ENCODE measurements at places on chromosomes 6 and 20.

DNA sequence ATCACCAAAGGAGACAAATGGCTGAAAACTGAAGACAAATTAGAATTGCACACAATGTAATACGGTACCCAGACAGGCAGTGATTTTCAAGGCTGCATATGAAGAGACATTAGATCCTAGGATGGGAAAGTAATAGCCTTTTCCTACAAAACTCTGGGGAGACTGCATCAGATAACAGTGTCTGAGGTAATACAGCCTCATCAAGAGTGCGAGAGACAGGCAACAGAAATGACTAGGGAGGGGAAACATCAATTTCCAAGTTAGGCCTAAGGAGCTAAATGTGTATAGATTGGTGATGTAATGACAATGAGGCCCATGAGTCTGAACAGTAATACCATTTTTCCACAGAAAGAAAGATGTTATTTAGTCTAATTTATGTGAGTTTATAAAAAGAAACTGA, 200.3 kb downstream of the HTR1B start:
- no peak for DNase-seq

DNA sequence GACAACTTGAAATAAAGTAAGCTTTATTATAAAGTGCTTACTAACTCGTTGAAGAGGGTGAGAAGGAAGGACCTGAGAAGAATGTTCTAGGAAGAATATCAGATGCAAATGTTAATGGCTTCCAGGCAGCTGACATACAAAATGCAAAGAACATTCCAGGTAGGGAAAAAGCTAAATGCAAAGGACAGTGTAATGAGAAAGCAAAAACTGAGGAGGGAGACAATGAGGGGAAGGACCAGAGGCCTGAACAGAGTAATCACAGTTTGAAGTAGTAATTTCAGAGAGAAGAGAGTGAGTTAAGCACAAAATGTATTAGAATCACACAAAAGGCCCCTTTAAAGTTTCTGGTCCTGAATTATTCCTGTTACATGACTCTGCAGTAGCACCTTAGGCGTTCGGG, 81.3 kb downstream of the HMGCLL1 start:
- no peak for DNase-seq

DNA sequence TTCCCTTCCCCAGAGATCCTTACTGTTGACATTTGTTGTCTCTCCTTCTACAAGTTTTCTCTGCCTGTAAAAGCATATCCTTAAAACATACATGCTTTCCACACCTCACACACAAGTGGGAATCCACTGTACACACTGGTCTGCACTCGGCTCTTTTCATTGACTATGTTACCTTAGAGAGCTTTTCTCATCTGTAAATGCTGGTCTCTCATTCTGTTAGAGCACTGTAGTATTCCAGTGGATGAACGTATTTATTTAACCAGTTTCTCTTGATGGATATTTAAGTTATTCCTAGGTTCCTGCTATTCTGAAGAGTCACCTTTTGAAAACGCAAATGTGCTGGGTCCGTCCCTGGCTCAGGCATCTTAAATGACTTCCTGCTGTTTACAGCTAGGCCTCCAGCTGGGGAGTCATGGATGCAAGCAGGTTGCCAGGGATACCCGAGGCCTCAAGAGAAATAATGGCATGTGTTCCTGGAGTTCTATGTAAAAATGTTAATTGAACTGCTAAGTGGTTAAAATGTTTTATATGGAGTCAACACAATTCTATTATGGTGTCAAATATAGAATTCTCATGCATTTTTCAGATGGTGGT, 61.1 kb upstream of the TGM3 start:
- no peak for DNase-seq

DNA sequence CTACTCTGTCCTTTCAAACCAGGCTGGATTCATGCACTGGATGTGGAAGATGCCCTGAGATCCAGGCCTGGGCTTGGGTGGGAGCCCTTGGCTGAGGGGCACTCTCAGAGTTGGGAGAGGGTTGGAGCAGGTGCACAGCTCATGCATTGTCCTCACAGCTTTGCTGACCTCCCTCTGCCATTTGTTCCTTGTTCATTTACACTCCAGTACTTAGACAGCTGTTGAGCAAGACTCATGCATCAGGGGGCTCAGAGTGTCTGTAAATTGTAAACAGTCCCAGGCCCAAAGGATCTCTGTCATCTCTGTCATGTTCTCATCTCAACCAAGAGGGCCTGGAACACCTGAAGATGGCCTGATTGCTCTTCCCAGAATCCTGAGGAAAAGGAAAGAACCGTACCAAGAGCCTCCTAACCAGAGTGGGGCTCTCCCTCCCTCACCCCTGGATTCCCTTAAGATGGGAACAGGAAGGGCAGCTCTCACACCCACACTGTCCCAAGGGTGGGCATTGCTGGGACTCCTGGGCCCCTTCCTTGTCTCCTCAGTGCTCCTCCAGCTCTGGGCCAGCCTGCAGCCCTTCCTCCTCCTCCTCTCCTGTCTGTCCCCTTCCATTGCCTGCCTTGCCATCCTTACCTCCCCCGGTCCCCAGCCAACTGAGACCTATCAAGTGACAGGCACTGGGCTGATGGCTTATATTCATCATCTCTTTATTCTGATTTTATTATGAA, 132.9 kb downstream of the FOXO3 start:
- no peak for DNase-seq

GRCh38 chr6:159461998-159462397, 231.0 kb downstream of the SOD2 start:
- DNase-seq = no peak

DNA sequence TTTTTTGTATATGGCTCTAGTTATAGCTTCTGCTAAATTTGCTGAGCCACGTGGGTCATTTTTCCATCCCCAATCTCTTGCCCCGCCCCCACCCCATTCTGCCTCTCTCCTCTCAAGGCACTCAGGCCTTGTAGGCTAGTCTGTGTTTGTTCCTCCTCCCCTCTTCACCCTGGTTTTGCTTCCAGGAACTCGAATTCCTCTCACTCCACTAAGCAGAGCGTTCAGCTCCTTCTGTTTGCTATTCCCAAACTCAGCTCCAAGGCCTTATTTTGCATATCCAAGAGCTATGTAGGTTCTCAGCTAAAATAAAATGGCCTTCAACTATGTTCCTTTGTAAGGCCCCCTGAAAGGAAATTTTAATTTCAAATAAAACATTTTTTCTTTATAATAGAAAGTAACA, 1293.7 kb downstream of the EPHA7 start:
- no peak for DNase-seq
